Midbrain (tissue), 1 donor: ENCODE measurements at places on chromosomes 11 and 22.
A peak's percentile ranks its signal among the peaks of the same experiment; 100 is the strongest.

DNA sequence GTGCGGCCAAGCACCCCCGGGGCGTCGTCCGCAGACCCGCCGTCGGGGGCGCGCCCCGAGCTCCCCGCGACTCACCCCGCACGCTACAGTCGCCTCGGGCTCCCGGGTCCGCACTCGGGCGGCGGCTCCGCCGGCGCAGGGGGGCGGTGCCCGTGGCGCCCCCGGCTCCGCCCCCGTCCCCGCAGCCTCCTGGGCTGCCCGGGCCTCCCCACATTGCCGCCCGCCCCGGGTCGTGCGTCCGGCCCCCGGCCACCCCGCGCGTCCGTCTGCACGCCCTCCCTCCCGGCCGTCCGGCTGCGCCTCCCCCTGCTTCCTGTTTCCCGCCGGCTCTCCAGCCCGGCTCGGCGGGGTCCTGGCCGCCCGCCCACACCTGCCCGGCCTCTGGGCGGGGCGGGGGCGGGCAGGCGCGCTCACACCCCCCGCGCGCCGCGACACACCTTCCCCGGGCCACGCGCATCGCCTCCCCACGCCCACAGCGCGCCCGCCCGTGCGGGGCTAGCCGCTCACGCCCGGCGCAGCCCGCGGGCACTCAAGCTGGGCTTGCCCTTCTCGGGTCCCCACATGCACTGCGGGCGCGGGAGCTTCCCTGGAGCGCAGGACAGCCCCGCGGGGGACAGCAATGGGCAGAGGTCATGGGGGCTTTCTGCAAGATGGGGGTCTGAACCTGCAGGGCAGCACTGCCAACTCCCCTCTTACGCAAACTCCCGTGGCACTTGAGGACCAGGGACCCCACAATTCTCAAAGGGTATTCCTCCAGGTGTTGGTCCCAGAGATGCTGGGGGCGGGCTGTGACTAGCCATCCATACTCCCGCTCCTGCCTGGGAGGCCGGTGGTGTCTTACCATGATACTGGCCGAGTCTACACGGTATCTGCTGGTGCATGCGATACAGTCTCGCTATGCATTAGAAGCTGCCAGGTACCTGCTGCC is at the start of gene CARD10:
Gene CARD10 (minus strand): TSS at position 148 of the 928 bp plus-strand sequence. CDS start 215 bp downstream, outside the sequence.
- DNase-seq, result no peak

GRCh38 chr22:26172389-26172990 is 3.2 kb downstream of the SEZ6L start:
- DNase-seq, result peak; percentile 3

DNA sequence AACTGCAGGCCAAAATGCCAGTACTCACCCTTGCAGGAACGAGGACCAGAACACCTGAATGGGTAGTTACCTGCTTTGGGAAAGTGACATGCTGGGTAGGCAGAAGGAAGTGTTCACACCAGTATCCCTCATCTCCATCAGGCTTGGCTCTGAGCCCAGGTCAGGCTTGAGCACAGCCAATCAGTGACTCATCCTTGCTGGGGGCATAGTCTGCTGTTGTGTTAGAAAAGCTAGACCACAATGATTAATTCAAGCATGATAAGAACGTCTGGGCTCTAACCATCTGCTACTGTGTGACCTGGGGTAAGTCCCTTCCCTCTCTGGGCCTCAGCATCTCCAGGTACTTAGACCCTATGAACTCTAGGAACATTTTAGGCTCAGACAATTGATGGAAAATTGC is 450.4 kb downstream of the MIAT start:
- DNase-seq, result no peak

GRCh38 chr11:2095542-2095941 is 43.6 kb downstream of the IGF2 start:
- no peak for DNase-seq

GRCh38 chr11:121348220-121348875 is 55.8 kb downstream of the SC5D start:
- DNase-seq, result no peak

GRCh38 chr11:13776134-13776815 is 107.8 kb downstream of the FAR1 start:
- DNase-seq, result no peak

DNA sequence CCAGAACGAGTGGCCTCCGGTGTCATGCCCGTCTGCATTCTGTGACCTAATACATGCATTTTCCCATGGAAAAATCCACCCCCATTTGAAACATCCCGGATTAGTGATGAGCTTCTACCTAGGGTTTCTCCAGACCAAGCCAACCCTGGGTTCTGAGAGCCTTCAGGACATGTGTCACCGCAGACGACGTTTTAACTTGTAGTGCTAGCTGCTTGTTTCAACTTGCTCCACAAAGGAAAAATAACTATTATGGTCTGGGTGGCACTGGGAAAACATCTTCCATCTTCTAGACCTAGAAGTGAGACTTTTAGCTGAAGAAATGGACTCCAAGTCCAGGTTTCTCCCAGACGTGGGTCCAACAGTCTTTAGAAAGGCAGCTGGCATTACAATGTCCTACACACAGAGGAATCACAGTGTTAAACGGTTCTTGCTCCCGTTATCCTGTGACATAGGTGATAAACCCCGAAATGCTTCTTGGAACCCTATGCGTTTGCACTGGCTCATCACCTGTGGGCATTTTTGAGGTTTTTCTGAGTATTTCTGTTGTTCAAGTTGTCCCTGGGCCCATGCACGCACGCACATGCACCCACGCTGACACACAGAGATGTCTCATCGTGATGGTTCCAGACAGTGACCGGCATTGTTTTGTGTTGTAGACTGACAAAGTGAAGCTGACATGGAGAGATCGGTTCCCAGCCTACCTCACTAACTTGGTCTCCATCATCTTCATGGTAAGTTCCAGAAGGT is 46.6 kb upstream of the FADD start:
- no peak for DNase-seq

GRCh38 chr11:70622091-70622490 is 223.8 kb downstream of the CTTN start:
- DNase-seq, result no peak

- no peak for DNase-seq
These were observed 161.2 kb upstream of the PLET1 start for GRCh38 chr11:112421879-112422278.

DNA sequence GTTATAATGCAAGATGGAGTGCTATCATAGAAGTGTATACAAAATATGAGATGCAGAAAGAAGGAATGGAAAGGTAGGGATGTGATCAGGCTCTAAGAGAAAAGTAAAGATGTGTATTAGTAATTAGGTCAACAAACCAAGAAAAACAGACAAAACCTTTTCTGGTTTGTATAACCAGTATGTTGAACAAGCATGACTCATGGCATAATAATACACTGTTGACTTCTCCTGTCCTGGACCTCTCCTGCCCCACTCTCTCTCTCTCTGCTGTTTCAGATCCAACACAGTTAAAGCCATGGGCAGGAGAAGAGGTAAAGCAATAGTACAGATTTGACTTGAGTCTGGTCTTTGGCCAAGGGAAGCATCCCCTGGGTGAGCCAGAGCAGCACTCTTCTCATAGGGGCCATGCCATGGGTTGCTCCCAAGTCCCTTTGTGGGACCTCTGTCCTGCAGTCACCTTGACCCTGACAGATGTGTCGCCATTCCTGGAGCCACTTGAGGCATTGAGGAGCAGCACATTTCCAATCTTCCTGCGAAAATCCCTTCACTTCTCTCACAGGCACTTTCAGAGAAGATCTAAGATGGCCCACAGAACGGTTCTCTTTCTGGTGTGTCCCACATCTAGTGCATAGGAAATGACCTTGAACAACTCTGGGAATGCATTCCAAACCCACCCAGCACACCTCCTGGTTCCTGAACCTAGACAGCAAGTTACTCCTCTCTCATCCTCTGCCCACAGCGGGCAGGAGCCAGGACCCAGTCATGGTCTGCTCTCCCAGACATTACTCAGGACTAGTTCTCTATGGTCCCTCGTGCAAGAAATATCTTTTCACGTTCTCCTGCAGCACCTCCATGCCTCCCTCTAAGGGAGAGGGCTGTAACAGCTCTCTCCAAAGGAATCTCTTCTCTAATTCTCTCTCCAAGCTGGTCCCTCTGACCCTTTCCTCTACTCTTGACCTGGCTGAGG is 58.2 kb upstream of the PRSS23 start:
- DNase-seq, result no peak

DNA sequence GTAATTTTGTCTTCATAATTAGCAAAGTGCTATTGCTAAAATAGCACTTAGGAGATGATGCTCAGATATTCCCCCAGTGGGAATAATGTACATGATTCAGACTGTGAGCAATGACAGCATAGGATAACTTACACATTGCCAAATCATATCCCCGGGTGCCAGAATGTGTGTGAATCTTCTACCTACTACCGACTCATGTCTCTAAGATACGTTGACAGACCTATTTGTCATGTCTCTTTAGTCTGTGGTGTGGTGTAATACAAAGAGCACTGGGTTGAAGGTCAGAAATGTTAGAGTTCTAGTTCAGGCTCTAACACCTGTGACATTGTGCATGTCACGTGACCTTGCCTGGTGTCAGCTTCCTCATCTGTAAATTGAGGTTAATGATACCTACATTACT is 31.0 kb upstream of the PICALM start:
- DNase-seq, result no peak

- no peak for DNase-seq
These were observed 97.5 kb downstream of the CSTPP1 start for GRCh38 chr11:47034091-47034490.
